ENCODE measurements at places on chromosomes 7 and 10.

GRCh38 chr10:122362031-122362592 lies 12.4 kb upstream of the PLEKHA1 start:
- no peak for DNase-seq

GRCh38 chr10:110458266-110458920 lies 39.3 kb upstream of the DUSP5 start:
- no peak for DNase-seq

DNA sequence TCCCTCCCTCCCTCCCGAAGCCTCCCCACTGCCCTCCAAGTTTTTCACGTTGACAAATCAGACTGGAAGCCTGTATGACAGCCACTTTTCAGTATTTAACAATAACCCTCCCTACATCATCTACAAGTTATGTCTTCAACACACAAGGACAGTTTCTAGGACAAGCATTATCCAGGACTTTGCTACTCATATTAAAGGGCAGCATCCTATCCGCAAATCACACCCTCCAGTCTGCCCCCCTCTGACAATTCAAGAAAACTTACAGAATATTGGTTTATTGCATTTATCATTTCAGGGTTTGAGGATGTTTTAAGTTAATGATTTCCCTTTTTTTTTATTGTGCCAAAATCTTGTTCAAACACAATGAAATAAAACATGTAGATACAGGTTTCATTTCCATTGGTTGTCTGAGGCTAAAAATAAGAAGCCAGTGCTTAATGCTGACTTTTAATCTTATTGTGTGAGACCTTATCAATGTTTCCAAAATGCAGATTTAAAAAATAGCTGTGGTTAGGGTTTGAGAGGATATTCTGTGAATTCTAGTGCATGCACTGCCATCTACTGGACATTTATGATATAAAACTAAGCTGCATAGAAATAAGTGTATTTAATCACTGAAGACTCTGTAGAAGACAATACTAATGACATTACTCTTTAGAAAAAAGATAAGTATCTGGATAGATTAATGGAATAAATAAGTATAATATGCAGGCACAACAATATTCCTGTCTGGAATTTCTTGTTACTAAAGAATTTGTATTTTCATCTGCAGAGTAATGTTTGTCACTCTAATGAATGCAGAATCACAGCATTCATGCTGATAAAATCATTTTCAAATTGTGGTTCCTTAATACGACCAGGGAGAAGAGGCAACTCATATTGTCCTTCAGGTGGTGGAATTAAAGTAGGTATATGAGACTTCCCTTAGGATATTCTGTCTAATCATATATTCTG lies 64.1 kb downstream of the CAV1 start:
- peak; percentile 89 for DNase-seq

DNA sequence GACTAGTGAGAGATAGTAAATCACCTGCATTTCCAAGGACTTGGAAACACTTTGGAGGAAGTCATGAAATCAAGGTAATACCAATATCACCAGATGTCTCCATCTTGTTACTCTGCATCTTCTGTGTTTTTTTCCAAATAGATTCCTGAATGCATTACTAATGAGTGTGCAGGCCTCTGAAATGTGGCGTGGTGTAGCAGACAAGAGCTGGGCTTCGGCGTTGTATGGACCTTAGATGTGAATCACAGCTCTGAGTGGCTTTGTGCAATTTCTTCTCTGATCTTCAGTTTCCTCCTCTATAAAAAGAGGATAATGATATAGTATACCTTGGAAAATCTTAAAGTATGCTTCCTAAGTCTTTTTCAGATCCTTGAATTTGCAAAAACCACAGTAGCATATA lies 9.6 kb upstream of the MYPN start:
- DNase-seq, result peak; percentile 60

DNA sequence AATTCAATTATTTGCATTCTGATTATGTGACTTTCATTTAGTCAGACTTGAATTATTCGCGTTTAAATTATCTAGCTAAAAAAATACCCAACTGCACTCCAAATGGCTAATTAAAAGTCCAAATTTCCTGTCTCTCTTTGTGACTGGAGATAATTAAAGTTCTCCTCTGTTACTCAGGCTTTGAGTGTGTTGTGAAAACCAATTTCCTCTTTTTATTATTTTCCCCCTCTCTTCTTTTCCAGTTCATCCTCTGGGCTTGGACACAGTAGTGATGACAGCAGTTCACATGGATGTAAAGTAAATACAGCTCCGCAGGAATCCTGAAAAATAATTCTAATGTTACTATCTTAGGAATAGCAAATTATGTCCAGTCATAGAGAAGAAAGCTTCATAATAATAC lies 80.6 kb downstream of the SNX10 start:
- no peak for DNase-seq

DNA sequence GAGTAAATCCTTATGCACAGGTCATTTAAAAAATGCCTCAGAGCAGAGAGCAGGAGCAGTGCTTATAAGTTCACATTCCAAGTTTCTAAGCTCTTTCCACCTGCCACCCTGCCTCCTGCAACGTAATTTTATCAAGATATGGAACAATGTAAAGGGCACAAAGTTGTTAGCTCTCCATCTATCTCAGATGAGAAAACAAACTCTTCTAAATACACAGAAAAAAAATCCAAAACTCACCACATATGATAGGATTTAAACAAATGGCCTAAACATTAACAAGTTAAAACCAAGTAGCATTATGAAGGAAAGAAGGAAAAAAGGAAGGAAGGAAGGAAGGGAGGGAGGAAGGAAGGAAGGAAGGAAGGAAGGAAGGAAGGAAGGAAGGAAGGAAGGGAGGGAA lies 1132.8 kb downstream of the GRM8 start:
- DNase-seq, result no peak

- no peak for DNase-seq
Observed at GRCh38 chr10:4396401-4397283, 429.4 kb upstream of the AKR1E2 start.

GRCh38 chr10:11713186-11713743 lies 28.9 kb upstream of the ECHDC3 start:
- no peak for DNase-seq

DNA sequence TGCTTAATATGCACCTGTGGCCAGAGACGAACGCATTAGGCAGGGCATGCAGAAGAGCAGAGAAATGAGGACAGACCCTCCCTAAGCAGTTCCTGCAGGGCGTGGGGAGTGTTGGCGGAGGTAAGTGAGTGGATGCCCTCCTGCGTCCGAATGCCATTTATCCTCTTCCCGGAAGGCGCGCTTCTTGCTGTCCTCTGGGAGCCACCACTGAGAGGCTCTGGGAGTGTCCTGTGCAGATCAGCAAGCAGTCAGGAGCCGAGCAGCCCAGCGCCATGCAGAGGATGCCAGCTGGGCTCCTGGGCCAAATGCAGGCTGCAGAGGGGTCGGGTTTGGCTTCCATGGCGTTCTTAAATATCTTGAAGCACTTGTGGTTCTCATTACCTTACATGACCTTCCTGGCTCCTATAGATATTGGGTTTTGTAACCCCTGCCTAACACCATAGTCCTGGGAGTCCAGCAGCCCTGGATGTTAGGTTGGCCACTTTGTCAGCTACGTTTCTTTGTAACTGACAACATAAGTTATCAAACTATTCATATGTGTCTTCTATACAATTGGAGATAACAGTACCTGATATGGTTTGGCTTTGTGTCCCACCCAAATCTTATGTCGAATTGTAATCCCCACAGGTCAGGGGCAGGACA lies 30.0 kb upstream of the SLIT1 start:
- no peak for DNase-seq

All from adipocyte (in vitro differentiated cells).